Stimulated activated CD4-positive, alpha-beta T cell treated with anti-CD3 and anti-CD28 coated beads, Interleukin-1b, Interleukin-23, amount 100 ng/mL, for 1 hour (primary cell): ENCODE measurements at places on chromosomes 12 and 14.

- no peak for DNase-seq
Observed at GRCh38 chr12:27076928-27077327, 5.5 kb downstream of the C12orf71 start.

DNA sequence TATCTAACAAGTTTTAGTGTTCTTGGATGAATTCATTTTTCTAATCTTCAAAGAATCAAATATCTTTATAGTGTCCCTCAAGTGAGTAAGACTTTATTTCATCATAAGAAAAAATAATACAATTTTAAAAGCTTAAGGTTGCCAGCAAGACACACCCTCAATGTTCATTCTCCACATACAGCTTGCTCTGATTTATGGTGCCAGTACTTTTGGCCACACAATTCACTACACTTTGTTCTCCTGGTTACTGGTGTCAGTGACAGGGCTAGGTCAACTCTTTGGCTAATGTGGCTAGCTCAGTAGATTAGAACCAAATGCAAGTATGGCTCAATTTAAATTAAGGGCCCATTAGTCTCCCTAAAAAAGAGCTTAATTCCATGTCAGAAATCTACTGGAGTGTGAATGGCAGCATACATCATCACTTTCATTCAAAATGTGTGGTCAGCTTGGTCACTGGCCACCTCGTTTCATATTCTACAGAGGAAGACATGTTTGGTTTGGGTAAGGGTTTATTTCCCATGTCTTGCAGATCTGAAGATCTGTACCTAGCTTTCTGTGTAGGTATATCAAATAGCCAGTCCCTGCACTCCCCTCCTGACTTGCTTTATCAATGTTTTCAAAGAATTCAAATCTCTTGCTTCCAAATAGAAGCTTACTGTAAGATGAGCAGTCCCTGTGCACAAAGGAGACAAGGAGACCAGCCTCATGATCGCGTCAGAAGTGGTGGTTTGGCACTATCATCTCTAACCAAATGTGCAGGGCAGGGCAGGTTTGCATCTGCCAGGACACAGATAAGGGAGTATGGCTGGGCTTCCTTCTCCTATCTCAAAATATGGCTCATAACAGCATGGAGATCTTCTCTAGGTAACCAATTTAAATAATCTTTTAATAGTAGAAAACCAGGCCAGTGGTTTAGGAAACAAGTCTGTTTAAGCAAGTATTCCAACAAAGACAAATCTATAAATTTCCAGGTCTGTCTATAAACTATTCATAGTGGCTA, 31.3 kb downstream of the HECTD4 start:
- DNase-seq = no peak

GRCh38 chr12:5247144-5247543, 184.8 kb upstream of the NTF3 start:
- DNase-seq = no peak

- DNase-seq = no peak
Observed at GRCh38 chr12:132604151-132604618, 6.2 kb downstream of the LRCOL1 start.

- DNase-seq = no peak
Observed at GRCh38 chr14:102949062-102949800, 26.8 kb downstream of the AMN start.

DNA sequence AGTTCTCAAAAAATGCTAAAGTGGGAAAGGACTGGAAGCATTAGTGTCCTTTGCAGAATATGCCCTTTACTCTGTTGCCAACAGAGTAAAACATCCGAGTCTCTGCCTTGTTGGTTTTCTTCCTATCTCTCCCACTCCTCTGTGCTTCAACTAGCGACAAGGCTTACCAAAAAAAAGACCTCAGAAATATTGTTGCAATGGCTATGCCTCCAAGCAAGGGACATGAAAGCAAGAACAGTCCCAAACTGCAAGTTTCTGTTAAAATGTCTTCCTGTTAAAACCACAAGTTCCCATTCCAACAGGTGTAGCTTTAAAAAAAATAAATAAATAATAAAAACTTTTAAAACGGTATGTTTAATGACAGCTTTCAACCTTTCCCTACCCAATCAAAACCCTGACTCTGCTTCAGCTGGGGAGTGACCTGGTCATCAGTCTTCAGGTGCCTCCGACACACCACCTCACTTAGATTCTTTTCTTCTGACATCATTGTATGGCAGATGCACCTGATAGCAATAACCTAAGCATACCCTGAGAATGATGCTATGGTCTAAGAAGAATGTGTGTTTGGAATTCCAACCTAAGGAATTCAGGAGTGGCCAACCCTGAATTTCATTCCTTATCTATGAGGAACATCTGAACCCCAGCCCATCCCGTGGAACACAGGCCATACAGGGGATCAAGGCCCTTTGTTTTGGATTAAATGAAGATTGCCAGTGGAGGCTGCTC, 81.0 kb downstream of the RPS29 start:
- DNase-seq = no peak

DNA sequence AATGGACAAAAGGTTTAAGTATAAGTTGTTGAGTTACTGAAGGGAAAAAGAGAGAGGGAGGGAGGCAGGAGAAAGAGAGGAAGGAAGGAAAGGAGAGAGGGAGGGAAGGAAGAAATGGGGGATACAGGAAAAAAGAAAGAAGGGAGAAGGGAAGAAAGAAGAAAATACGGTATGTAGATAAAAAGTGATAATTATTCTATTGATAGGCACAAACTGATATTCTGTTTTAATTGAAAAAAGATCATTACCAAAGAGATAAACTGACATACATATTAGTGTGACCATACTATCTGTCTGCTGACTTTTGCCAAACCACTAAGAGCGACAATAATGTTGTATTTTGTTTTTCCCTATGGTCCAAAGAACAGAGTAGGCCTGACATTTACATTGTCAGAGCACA, 154.5 kb downstream of the LRFN5 start:
- no peak for DNase-seq

DNA sequence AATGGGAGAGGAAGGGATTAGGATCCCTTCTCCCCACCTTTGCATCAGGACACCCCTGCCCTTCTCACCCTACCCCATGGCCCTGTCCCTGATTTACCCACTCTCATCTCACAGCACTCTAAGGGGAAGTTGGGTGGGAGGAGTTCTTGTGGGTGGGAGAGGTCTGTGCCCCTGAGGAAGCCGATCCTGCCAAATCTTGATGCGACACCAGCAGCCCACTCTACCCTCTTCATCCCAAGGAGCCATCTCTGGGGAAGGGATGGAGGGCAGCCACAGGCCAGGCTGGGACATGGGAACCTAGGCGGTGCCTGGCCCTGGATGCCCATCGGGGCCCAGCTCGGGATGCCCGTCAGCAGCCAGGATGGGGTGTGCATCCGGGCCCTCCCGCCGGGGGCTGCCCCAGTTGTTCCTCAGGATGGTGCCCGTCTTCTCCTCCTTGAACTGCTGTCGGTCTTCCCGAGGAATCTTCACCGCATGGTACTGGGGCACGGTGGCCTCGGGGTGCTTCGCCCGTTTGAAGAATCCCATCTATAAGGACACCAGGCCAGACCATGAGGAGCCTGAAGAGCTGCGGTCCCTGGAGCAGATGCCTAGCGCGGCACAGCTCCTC, 22.8 kb downstream of the ITGA7 start:
- no peak for DNase-seq

DNA sequence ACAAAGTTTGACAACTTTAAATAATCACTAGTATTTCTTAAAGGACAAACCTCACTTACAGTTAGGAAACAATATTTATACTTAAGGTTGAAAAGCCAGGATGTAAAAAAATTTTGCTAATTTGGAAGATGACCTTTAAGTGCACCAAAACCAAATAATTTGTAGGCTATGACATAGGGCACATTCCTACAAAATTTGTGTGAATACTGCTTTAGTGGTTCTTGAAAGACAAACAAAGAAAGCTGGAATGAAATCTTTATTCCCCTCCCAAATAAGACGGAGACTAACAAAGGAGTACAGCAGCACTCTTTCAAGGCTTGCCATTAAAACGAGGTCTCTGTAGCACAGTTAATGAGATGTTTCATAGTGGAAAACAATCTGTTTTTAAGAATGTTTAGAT, 45.6 kb downstream of the MSRB3 start:
- DNase-seq = no peak

DNA sequence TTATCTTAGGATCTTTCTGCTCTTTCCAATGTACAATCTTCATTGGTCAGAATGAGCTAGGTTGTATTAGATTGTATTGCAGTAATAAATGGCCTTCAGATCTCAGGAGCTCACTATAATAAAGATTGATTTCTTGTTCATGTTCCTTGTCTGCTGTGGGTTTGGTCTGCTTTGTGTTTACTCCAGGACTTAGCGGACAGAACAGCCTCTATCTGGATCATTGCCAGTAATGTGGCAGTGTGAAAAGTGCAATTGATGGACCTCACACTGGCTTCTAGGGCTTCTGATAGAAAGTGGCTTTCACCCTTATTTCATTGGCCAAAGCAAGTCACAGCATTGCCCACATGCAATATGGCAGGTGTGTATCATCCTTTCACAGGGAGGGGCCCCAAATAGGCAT, 81.2 kb downstream of the BTG1 start:
- DNase-seq = no peak

- DNase-seq = no peak
Observed at GRCh38 chr12:94235848-94236247, 87.5 kb downstream of the PLXNC1 start.

- no peak for DNase-seq
Observed at GRCh38 chr12:44847403-44847802, 28.7 kb downstream of the NELL2 start.

- no peak for DNase-seq
Observed at GRCh38 chr14:95025218-95025617, 132.1 kb downstream of the DICER1 start.

DNA sequence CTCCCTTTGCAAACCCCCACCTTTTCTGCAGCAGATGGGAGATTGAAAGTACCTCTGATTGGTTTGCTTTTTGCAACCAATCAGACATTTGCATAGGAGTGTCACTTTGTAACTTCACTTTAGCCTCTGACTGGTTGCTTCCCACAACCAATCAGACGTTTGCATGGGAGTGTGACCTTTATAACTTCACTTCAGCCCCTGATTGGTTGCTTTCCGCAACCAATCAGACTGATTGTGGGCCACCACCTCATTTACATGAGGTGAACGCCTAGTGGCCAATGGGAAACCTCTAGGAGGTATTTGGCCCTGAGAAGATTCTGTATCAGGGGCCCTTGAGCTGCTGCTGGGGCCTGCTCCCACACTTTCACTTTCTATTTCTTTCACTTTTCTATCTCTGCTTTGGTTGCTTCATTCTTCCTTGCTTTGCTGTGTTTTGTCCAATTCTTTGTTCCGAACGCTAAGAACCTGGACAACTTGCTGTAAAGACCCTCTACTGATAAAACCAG, 106.0 kb upstream of the PRICKLE1 start:
- no peak for DNase-seq

DNA sequence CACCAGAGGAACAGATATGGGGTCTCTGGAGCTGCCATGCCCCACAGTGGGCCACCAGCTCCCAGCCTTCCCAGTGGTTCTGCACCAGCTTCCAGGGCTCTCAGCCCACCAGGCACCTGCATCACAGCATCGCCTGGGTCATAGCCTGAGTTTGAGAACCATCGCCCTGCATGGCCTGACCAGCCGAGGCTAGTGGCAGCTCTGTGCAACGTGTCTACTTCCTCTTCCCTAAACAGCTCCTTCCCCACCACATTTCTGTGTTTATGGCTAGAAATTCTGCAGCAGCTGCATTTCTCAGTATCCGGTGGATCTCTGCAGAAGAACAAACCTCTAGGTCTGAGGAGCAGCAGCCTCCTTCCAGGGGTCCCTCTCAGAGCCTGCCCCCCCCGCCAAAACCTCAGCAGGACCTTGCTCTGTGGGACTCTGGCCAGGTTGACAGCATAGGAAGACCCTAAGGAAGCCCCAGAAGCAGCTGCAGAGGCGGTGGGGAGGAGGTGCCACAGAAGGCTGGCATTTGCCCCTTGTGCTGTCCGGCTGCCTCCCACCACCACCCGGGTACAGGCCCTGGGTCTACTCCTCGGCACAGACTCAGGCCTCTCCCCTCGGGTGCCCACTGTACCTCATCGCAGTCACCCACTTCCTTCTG, 47.7 kb downstream of the PSMA6 start:
- DNase-seq = no peak

DNA sequence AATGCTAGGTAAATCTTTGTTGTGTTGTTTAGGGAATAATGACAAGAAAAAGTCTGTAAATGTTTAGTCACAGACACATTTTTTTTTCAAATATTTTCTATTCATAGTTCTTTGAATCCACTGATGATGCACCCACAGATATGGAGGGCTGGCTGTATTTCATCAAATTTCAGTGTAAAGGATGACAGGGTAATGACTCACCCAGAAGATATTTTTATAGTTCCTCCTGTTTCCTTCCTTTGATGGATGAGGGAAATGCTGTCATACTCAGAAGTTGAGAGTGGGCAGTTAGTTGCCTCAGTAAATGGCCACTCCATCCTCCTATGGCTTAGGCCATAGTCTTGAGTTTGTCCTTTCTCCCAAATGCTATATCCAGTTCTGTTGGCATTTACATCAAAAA, 76.9 kb upstream of the REP15 start:
- no peak for DNase-seq

- DNase-seq = no peak
Observed at GRCh38 chr12:59077575-59078426, 157.5 kb upstream of the LRIG3 start.

- DNase-seq = no peak
Observed at GRCh38 chr12:15794196-15794595, 5.0 kb upstream of the EPS8 start.

GRCh38 chr14:92161521-92161920, 39.8 kb downstream of the CPSF2 start:
- no peak for DNase-seq

- DNase-seq = no peak
Observed at GRCh38 chr14:58801086-58801485, 163.3 kb downstream of the DACT1 start.

DNA sequence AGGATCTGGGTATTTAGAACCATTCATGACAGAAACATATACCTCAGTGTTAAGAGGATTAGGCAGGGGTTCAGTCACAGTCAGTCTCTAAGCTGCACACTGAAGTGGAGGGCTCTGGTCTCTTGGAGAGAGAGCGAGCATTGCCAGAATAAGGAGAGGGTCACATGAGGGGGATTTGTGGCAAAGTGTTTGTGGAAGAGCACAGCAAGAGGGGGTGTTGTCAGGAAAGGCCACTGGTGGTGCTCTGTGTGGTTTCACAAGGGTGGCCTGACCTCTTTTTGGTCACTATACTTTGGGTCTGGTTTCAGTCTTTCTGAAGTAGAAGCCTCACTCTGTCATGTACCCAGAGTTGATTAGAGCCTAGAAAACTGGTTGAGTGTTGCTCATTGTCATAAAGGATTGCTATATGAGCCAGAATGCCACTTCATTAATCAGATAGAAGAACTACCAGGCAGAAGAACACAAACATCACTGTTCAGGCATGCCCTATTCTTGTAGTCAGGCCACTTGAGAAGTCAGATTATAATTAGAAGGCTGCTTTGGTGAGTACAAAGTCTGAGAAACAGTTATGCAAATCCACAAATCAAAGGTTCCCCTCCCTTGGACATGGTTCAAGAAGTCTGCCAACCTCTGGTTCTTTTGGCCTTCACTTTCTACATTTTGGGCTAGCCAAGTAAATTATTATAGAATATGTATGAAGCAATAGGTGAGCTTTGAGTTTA, 8.4 kb downstream of the TMEM19 start:
- no peak for DNase-seq

- no peak for DNase-seq
Observed at GRCh38 chr12:28883406-28883997, 265.6 kb upstream of the FAR2 start.

- DNase-seq = no peak
Observed at GRCh38 chr12:48980953-48981756, 3.0 kb downstream of the WNT1 start.
